ENCODE measurements at places on chromosomes 1 and 21.

DNA sequence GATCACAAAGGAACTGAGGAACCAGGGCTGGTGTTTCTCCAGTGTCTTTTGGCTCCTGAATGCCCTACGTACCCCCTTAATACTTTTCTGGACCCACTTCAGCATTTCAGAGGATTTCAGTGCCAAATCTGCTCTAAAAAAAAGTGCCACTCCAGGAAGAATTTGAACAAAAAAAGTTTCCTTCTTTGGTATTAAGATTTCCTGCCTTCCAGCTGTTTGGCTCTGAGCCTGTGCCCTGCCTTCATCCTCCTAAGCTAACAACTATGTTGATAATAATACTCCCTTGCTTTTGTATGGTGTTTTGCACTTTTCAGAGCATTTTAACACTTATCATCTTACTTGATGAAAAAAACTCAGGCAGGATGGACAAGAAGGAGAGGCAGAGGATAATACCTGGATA, 11.0 kb upstream of the RIMS3 start:
- DNase-seq = no peak

GRCh38 chr1:28096210-28097099, 8.0 kb upstream of the EYA3 start:
- DNase-seq = no peak

DNA sequence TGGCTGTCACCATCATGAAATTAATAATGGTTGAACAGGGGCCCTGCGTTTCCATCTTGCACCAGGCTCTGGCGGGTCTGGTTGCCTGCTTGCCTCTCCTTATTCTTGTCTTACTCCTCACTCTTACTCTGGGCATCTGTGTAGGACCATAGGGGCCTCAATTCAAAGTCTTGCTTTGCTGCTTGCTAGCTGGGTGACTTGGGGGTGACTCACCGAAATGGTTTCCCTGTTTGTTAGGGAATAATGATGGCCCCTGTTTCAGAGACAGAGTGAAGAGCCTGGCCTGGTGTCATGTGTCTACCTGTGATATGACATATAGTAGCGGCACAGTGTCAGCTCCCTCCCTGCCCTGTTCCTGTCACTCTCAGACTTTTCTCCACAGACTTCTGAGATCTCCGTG, 24.6 kb downstream of the KCNC4 start:
- no peak for DNase-seq

DNA sequence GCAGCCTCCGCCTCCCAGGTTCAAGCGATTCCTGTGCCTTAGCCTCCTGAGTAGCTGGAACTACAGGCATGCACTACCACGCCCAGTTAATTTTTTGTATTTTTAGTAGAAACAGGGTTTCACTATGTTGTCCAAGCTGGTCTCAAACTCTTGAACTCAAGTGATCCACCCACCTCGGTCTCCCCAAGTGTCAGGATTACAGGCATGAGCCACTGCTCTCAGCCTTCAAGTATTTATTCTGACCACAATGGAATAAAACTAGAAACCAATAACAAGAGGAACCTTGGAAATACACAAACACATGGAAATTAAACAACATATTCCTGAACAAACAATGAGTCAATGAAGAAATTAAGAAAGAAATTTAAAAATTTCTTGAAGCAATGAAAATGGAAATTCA, 32.7 kb upstream of the DR1 start:
- no peak for DNase-seq

DNA sequence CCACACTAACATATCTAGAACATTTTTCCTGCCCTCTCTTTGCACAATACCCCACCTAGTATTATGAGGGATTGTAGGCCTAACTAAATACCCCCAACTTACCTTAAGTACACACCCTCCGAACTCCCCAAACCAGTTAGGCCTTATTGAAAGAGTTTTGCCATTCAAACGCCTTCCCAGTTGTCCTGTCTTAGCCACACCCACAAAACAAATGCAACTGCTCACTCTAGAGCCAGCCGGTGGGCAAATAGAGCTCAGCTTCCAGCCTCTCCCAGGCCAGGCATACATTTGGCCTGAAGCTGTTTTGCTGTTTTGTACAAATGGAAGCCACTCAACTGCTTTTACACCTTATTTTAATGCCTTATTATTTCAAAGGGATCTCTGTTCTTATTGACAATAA, 224.2 kb upstream of the RUNX1 start:
- DNase-seq = no peak

GRCh38 chr1:180310095-180310494, 80.0 kb downstream of the LHX4 start:
- DNase-seq = no peak

- no peak for DNase-seq
Observed at GRCh38 chr1:166273618-166274017, 106.8 kb upstream of the FAM78B start.

- DNase-seq = no peak
Observed at GRCh38 chr1:227058321-227058751, 118.2 kb downstream of the COQ8A start.

- DNase-seq = no peak
Observed at GRCh38 chr1:193321242-193321840, 134.9 kb upstream of the B3GALT2 start.

- DNase-seq = no peak
Observed at GRCh38 chr1:115373305-115373704, 35.3 kb upstream of the NGF start.
